ENCODE measurements at places on chromosomes 3 and 15.

DNA sequence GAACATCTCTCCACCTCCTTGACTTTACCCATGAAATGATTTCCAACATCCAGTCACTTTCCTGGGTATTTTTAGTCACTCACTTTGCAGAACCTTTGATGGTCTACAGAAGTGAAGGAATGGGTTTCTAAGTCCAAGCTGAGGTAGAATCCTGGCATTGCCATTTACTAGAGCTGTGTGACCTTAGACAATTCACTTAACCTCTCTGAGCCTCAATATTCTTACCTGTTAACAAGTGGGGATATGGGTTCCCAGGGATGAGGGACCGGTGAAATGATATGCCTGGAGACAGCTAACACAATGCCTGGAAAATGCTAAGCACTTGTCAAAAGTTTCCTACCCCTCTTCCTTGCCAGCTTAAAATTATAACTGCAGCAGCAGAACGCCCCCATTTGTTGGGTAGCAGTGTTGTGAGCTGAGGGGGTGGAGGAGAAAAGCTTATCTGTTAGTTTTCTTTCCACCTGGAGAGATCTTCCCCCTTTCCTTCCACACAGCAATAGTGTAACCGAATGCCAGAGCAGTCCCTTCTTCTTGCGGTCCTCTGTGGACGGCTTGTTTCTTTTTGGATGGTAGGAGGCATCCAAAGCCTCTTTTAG, 319.2 kb upstream of the LRRFIP2 start:
- no peak for DNase-seq

- no peak for DNase-seq
These were observed 102.0 kb downstream of the OTOL1 start for GRCh38 chr3:161598639-161599038.

DNA sequence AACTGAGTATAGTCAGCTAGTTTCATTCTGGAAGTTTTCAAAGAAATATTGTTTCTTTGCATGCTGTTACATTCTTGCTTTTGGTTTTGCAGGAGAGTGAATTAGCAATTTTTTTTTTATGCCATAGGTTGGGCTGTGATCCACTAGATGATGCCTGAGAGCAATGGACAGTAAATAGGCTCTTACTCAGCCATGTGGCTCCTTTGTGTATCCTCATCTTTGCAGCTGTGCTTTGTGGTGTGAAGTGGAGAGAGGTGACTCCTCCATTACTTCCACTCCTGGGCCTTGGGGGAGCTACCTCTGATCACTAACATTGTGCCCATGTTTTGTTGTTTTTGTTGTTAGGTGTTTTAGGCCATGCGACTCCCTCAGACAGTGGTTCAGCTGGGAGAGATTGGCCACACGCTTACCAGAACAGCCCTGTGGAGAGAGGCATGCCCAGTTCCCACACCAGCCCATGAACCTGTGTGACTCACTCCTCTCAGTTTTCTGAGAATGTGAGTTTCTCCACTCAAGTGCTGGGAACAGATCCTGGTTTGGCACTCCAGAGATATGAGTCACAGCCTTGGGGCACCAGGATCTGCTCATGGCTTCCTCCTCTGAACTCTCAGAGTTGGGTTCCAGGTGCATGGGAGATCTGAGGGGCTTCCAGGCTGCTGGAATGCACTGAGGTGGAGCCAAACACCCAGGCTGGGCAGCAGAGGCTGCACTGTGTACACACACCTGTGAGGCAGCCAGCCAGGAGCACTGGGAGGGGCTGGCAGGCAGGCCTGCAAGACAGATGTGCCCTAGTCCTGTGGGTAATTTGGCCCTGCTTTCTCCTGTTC, 785.3 kb downstream of the ROBO2 start:
- DNase-seq, result no peak

DNA sequence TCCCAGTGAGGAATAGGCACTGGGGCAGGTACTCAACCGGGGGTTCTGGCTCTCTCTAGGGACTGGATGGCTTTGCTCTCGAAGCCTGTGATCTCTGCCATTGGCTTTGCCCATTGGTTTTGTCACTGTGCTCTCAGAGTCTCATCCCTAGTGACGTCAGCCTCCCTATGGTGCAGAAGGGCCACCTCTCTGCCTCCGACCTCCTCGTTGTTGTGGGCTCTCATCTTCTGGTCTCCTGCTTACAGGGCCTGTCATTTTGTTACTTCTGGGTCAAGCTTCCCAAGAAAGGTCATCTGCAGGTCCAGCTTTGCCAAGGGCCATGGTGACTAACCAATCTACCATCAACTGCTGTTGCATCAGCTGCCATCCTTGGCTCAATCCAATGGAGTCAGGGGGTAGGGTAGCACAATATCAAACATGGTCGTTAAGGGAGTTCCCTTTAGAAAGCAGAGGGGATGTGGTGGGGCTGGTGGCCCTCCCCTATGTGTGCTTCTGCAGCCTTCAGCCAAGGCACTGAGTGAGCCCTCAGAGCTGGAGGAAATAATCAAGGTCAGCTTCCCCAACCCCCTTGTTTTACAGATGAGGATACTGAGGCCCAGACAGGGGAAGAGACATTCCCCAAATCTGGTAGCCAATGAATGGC, 13.4 kb upstream of the RAD18 start:
- no peak for DNase-seq

DNA sequence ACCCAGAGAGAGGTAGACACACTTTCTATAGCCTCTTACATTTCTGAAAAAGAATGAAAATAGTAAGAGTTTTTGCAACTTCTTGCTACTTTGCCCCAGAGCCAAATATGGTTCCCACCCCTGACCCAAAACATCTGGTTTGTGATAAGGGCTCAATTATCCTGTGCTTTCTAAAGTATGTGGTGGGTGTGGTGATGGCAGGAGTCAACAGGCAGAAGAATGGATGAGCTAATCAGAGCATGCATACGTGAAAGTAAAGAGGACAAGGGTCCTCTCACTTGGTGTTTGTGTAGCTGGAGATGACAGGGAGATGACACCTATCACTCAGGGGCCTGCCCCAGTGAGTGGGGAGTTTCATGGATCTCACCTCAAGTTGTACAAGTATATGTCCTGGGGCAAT, 19.1 kb downstream of the KBTBD8 start:
- no peak for DNase-seq

DNA sequence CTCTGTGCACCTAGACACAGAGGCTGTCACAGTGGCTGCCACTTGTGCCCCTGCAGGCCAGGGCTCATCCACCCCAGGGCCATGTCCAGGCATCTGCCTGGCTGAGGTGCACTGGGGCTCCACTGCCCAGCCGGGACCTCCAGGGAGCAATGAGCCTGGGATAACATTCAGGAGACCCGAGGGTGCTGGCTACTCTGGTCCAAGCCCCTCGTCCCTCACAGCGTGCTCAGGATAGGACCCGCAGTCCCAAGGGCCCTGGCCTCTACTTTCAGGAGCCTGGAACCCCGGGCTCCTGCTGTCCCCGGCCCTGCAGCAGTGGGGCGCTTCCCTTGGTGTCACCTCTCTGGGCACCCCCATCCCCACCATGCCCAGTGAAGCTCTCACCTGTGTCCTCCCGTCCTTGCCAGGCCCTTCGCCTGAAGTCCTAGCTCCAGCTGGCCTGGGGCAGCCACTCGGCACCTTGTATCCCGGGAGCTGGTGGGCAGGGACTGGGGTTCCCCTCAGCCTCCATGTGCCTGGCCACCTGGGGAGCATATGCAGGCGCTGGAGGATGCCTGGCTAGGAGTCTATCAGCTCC, 157.8 kb downstream of the NSMCE3 start:
- DNase-seq, result no peak

GRCh38 chr15:83111149-83111548, 3.7 kb downstream of the TM6SF1 start:
- DNase-seq, result no peak

DNA sequence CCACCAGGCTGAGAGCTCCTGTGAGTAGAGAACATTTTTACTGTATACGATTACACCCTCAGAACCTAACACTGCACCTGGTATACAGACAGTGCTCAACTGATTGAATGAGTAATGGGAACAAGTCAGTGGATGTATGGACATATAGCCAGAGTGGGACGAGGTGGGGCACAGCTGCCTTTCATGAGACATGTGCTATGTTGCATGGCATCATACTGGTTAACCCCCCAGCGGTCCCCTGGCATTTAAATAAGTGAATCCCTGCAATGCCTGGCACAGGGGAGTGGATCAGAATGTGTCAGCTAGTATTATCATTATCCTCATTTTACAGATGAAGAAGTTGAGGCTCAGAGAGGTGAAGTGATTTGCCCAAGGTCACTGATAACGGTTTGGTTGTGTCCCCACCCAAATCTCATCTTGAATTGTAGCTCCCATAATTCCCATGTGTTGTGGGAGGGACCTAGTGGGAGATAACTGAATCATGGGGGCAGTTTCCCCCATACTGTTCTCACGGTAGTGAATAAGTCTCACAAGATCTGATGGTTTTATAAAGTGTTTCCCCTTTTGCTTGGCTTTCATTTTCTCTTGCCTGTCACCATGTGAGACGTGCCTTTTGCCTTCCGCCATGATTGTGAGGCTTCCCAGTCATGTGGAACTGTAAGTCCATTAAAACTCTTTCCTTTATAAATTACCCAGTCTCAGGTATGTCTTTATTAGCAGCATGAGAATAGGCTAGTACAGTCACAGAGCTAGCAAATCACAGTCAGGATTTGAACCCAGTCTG, 56.0 kb upstream of the ATP2B2 start:
- no peak for DNase-seq

GRCh38 chr3:171828902-171829770, 14.0 kb upstream of the TMEM212 start:
- no peak for DNase-seq

- DNase-seq, result no peak
These were observed 51.3 kb downstream of the SENP2 start for GRCh38 chr3:185637388-185637787.

- no peak for DNase-seq
These were observed 133.8 kb downstream of the GMNC start for GRCh38 chr3:190728574-190729246.

Data from GM12892 (cell line).